ENCODE measurements at places on chromosomes 1 and 21.

DNA sequence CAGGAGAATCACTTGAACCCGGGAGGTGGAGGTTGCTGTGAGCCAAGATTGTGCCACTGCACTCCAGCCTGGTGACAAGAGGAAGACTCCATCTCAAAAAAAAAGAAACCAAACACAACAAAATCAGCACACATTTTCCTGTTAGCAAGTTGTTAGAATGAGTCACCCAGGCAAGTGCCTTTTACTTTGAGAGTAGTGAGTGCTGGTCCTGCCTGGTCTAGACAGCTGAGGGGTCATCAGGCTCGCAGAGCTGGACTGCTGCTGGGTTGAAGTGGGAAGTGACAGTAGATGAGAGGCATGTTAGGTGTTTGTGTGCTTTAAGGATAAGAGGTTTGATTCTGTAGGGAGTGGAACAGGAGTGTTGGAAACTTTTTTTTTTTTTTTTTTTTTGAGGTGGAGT is 31.9 kb downstream of the GNPAT start:
- no peak for DNase-seq

GRCh38 chr1:33984906-33985565 is 121.2 kb downstream of the HMGB4 start:
- DNase-seq, result no peak

- no peak for DNase-seq
Observed at GRCh38 chr1:208204779-208205178, 39.4 kb downstream of the PLXNA2 start.

- DNase-seq, result no peak
Observed at GRCh38 chr1:110390692-110391245, at the start of gene SLC16A4. Gene SLC16A4, minus strand, starts transcription at chr1:110391026. Its CDS starts 1,703 bp downstream, at chr1:110389323.

DNA sequence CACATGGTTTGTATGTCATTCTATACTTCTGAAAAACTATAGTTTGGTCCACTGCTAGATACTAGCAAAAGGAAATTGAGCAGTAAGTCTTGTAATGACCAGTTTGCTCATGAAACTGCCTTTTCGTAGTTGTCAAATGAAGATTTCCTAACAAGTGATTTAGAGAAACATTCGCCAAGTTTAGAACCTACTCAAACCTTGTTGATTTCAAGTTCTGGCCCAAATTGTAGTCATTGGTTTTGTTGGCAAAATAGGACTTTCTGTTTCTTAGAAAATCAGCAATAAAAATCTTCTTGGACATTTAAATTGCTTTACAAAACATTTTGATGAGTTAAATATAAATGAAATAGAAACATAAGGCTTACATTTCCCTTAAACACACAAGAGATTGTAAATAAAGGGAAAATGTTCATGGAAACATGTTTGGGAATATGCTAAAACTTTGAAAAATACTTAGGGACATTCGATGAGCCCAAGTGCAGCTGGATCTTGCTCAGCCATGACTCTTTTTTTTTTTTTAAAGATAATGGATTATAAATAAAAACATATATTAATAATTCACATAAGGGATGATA is 178.5 kb upstream of the LYPLAL1 start:
- DNase-seq, result no peak

DNA sequence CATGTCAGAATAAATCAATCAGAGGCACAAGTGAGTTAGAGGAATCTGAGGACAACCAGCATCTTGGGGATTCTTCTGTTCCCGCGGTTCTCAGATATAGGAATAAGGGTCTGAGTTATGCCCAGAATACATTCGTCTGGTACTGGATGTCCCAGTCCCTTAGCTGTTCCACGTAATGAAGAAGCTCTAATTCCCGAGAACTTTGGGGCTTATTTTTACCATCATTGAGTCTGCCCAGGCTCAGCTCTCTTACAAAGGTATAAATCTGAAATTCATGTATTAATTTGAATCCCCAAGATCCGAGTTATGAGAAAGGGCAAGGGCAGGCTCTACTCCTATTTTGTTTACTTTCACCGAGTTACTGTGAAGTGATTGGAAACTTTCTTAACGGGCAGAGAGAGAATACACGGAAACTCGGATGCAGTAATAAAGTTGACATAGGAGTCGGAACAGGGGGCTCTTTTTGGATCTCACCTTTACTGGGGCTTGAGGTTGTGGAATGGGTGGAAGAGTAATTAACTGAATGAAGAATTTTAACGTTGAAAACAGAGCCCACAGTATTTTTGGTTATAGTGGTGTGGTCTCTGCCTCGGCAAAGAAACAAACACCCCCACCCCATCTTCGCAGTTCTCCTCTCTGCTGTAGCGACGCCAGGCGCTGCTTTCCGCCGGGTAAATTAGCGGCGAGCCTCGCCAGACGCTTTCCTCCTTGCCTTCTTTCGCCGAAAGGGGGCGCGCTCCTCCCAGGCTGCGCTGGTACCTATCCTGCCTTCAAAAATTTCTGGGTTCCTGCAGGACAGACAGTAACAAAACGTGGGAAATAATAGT is 7.1 kb downstream of the PRRX1 start:
- DNase-seq, result no peak

DNA sequence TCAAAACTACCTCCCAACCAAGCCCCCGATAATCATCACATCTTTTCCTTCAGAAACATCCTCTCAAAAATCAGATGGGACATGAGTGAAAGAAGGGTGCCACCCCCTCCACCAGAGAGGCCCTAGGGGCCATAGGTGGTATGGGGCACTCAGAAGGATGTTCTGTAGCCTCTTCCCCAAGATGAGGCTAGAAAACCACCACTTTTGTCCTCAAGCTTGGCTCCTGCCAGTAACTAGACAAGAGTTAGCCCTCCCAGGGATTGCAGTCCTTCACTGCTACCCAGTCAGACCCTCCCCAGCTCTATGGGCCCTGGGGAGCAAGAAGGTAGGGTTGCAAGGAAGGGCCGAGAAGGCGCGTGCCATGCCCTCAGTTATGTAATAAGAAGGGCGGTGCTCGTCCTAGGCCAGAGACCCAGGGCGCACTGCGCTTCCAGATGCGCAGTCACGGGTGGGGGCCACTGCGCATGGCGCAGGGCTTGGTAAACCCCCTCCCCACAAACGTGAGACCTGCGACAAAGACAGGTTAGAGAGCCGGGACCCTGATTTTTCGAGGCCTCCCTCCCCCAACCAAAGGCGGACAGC is 69.7 kb downstream of the CD46 start:
- DNase-seq, result no peak

GRCh38 chr1:38127428-38127827 is 80.8 kb upstream of the POU3F1 start:
- DNase-seq, result no peak

DNA sequence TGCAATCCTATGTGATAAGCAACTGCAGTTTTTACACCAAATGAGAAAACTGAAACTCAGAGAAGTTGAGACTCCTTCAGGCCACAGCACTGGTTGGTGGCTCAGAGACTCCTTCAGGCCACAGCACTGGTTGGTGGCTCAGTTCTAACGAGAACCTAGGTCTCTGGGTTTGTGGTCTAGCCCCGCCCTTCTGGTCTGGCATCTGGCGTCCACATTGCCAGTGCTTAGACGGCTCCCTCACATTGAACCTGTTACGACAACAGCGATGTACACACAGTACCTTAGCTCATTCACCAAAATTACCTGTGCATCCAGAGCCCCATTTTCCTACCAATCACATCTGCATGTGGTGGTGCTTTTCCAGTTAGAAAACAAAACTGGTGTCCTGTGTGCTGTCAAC is 66.1 kb downstream of the NID1 start:
- DNase-seq, result peak; percentile 14

GRCh38 chr1:177950506-177950905 is 19.4 kb downstream of the SEC16B start:
- DNase-seq, result no peak

- DNase-seq, result no peak
Observed at GRCh38 chr1:114111731-114112641, 41.7 kb downstream of the SYT6 start.

- DNase-seq, result peak; percentile 53
Observed at GRCh38 chr1:168386949-168387586, 106.4 kb downstream of the TBX19 start.

- no peak for DNase-seq
Observed at GRCh38 chr1:29645586-29645985, 409.3 kb downstream of the PTPRU start.

DNA sequence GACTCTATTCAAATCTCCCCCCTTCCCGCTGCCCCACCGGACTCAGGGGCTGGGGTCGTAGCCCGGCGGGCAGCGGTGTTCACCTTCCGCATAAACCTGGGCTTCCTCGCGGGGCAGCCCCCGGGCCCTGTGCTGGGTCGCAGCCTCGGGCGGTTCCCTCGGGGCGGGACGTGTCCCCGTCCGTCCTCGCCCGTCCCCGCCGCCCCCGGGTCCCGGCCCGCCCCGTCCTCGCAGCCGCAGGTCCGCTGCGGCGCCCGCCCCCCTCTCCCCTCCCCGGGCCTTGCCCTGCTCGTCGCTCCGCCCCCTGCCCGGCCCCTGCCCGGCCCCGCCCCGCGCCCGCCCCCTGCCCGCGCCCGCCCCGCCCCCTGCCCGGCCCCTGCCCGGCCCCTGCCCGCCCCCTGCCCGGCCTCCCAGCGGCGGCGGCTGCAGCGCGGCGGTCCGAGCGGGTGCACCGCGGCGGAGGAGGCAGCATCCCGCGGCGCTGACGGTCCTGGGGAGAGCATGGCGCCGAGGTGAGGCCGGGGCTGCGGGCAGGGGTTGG is at the start of gene COL18A1:
Gene COL18A1, plus strand, starts transcription at position 436 of the 541 bp plus-strand sequence. Its CDS starts 66 bp downstream, at position 502.
- DNase-seq, result no peak

DNA sequence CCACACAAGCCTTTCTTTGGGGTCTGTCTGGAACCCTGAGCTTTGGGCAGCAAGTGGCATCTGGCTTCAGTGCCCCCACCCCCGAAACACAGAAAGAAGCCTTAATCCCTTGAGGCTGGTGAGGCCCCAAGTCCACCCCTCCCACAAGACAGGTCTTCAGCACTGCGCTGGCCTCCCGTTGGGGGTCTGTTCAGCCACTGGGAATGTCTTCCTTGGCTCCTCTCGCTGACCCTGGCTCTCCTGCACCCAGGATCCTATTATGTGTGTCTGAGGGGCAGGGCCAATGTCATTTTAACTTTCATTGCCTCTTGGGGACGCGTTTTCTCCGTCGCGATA is 26.9 kb downstream of the ATP8B2 start:
- no peak for DNase-seq

- DNase-seq, result no peak
Observed at GRCh38 chr1:109529881-109530456, 9.7 kb upstream of the GPR61 start.

DNA sequence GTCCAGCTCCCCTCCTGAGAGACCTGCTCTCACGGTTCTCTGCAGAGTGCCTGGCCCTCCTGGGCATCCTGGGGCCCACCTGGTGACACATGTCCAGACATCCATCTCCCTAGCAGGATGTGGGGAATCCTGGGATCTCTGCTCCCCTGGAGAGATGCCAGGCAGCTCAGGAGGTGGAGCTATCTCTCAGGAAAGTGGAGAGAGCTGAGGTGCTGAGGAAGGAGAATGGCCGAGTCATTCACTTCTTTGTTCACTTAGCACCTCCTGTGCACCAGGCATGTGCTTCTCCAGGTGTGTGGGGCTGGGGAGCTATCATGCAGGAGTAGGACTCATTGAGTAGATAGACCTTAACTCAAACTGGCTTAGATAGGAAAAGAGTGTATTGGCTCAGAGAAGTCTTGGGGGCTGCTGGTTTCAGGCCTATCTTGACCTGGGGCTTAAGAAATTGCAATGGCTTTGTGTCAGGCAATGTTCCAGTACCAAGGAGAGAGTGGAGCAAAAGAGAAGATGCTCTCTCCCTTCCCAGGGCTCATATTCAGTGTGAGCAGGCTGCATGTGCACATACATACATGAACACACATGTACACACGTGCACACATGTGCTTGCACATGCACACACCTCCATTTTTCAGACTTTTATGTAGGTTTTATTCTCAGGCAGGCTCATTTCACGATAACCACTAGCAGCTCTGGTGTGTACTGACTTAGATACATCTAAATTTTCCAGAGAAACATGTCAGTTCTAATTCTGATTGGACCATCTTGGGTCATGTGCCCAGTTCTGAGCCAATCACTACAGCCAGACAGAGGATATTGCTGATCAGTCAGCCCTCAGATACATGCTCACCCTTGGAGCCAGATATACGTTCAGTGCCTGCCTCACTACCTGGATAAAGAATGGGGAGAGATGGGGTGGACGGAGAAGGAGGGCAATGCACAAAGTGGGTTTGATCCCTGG is 437.6 kb downstream of the PTPRU start:
- DNase-seq, result no peak

DNA sequence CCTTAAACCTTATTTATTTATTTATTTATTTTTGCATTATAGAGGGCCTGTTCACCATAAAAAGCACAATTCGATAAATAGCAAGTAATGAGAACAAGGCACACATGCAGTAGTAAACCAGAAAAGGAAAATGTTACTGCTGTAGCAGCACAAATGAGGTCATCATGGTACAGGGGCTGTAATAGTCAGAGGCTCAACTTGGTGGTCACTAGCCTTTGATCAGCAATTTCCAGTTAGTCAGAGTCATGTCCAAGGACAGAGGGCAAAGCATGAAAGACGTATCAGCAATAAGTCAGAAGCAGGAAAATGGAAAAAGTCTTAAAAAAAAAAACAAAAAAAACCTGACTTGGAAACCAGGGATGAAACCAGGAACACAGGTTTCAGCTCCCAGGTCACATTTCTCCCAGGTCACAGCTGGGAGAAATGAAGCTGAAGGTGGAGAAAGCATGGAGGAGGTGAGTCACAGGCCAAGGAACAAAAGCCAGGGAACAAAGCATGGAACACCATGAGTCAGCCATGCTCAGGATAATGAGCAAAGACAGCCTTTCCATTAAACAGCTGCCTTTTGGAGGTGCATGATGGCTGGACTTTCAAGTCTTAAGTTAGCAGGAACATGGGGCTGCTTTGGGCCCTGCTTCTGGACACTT is 556.3 kb downstream of the LTN1 start:
- no peak for DNase-seq

DNA sequence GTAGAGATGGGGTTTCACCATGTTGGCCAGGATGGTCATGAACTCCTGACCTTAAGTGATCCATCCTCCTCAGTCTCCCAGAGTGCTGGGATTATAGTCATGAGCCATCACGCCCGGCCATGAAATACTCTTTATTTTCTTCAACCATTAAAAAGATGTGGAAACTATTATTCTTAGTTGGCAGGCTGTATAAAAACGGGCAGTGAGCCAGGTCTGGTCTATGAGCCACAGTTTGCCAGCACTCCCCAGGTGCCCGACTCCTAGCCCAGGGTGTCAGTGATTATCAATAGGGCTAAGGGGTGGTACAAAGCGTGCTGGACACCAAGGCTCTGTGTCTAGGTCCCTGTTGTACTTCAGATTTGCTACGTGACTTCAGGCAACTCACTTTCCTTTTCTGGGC is 3.7 kb upstream of the TMEM61 start:
- DNase-seq, result no peak

- DNase-seq, result no peak
Observed at GRCh38 chr1:17110555-17110926, 8.7 kb downstream of the PADI2 start.

DNA sequence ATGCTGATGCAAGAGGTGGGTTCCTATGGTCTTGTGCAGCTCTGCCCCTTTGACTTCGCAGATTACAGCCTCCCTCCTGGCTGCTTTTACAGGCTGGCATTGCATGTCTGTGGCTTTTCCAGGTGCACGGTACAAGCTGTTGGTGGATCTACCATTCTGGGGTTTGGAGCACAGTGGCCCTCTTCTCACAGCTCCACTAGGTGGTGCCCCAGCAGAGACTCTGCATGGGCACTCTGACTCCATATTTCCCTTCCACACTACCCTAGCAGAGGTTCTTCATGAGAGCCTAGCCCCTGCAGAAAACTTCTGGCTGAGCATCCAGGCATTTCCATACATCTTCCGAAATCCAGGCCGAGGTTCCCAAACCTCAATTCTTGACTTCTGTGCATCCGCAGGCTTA is 989.0 kb downstream of the PLA2G4A start:
- no peak for DNase-seq

- no peak for DNase-seq
Observed at GRCh38 chr1:14949270-14949835, 204.2 kb upstream of the TMEM51 start.
